ENCODE measurements at places on chromosomes 1 and 21. TPM values are rescaled to one million over a fixed set of nuclear protein-coding genes. Genes with fewer than 3 reads are reported as not detected.

GRCh38 chr1:170131450-170131849 is 14.3 kb upstream of the NTMT2 start:
- H3K36me3 ChIP-seq = no peaks in the 10 kb centered on the region

Gene LCE1F
- not detected for total RNA-seq

- H3K4me3 ChIP-seq = no peak overlapping the region
- H3K27me3 ChIP-seq = no peaks in the 10 kb centered on the region
- no peak overlapping the region for H3K27ac ChIP-seq
Measured at GRCh38 chr1:21012937-21013336, 163.8 kb downstream of the EIF4G3 start.

GRCh38 chr21:33206771-33207281 is 22.9 kb upstream of the IFNAR2 start:
- H3K27ac ChIP-seq = no peak overlapping the region
- no peaks in the 10 kb centered on the region for H3K4me1 ChIP-seq
- H3K36me3 ChIP-seq = no peaks in the 10 kb centered on the region
- DNase-seq = no peak
- no peak overlapping the region for H3K4me3 ChIP-seq

DNA sequence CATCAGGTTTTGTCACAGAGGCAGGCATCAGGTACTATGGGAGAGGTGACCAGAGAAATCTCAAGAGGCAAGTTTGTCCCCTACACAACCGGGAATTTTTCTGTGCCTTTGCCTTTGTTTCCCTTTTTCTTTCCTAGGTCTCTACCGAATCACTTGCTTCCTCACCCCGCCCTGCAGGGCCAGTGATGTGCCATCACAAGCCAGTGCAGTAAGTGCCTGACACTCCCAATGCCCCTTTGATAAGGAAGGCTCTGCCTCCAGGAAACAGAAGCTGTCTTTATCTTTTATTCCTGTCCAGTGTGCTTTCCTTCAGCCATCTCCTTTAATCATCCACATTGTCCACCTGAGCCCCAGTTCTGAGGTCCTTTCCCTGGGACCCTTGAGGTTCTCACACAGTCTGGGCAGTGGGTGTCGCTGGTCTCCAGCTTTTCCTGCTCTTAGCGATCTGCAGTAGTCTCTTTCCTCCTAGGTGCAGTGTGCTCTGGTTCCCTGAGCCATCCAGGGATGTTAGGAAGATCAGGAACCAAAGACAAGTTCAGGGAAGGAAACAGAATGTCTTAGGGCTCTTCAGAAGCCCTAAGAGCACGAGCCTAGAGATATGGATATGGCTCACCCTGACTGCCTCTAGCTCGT is 36.6 kb downstream of the GJA5 start:
- no peaks in the 10 kb centered on the region for H3K27me3 ChIP-seq
- no peaks in the 10 kb centered on the region for H3K36me3 ChIP-seq
- no peak overlapping the region for H3K4me3 ChIP-seq
- DNase-seq = peak; percentile 47
- H3K4me1 ChIP-seq = no peaks in the 10 kb centered on the region

- H3K27ac ChIP-seq = peak overlapping the region; percentile 97
- no peaks in the 10 kb centered on the region for H3K36me3 ChIP-seq
- H3K4me1 ChIP-seq = peaks cover 24% of the 10 kb centered on the region
- no peaks in the 10 kb centered on the region for H3K27me3 ChIP-seq
Measured at GRCh38 chr1:226001963-226002666, 3.0 kb upstream of the SDE2 start.

Measured in heart right ventricle (tissue), 16 donors.